IPS DF 19.7 (cell line): ENCODE measurements at places on chromosomes 11 and 22.

DNA sequence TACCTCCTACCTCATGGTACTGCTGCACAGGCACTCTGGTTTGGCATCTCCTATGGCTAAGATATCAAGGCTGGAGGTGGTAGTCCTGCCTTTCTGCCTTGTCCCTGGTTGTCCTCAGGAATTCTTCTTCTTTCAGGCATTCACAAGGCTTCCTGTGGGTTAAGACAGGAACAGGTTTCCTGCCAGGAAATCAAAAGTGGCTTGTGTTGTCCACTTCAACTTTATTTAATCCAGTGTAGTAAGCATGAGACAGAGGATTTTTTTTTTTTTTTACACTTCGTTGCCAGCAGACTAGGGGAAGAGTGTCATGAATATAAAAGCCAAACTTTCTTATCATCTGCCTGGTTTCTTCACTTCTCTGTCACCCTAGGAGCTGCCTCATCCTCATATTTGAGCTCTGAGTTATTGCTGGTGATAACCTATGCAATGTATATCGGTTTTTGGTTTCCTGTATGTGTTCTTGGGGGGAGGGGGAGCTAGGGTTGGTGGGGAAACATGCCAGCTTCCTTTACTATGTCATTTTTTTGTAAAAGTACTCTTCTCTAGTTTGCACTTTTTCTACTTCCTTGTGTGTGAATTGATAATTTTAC is 50.2 kb downstream of the XKR3 start:
- no peak for DNase-seq

- DNase-seq = no peak
Measured at GRCh38 chr11:27088353-27088752, 47.7 kb downstream of the BBOX1 start.

DNA sequence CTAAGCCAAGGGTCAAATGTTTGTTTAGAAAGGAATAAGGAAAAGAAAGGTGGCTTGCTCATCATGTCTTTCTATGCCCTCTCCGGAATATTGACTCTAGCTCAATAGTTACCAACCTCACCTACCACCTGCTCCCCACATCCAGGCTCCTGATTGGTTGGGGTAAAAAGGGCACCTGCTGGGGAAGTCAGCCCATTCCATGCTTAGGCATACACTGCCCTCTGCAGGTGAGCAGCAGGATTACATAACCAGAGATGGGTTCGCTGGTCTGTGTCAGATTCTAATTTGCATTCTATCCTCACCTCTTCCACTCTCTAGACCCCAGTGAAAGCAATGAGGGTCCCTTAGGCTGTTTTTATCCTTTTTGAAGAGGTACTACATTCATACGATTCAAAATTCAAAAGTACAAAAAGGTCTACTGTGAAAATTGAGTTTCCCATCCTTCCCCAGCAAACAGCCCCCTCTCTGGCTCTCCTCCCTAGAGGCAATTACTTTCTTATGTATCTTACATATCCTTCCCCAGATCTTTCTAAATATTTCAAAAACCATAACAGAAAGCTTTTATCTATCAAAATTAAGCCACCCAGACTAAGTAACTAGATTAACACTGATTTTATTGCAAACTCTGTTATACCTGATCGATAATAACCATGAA is 98.0 kb upstream of the ASPHD2 start:
- peak; percentile 65 for DNase-seq

DNA sequence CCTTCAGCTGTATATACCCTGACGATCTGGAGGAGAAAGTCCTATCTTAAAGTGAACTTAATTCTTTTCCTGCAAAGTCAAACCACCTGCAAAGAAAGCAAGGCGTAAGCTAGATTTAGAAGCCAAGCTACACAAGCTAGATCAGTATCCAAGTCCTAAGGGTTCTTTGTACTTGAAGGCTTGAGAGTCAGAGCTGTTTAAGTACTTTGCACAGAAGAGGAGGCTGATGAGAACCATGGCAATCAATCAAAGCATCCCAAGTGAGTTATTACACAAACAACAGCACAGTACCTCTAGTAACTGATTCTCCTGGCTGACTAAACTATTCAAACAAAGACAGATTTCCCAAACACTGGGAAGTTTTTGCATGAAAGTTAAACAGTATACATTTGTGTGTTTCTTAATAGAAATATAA is 1.9 kb downstream of the CDON start:
- no peak for DNase-seq

GRCh38 chr22:49514211-49514610 is 313.5 kb downstream of the BRD1 start:
- no peak for DNase-seq

DNA sequence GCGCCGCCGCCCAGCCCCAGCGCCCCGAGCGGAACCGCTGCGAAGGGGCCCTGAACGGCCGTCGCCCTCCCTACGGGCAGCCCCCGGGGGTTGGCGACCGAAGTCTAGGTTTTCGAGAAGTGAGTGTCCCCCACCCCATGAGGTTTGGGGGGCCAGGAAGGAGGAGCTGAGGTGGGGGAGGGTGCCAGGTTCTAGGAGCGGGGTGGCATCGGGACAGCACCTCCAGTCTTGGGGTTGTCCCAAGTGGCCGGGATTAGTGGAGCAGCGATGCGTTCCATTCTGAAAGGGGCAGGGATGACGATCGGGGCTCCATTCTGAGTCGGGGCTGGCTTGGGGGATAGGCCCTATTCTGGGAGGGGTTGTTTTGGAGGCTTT is 408 bp downstream of the PPP2R5B start:
- no peak for DNase-seq

DNA sequence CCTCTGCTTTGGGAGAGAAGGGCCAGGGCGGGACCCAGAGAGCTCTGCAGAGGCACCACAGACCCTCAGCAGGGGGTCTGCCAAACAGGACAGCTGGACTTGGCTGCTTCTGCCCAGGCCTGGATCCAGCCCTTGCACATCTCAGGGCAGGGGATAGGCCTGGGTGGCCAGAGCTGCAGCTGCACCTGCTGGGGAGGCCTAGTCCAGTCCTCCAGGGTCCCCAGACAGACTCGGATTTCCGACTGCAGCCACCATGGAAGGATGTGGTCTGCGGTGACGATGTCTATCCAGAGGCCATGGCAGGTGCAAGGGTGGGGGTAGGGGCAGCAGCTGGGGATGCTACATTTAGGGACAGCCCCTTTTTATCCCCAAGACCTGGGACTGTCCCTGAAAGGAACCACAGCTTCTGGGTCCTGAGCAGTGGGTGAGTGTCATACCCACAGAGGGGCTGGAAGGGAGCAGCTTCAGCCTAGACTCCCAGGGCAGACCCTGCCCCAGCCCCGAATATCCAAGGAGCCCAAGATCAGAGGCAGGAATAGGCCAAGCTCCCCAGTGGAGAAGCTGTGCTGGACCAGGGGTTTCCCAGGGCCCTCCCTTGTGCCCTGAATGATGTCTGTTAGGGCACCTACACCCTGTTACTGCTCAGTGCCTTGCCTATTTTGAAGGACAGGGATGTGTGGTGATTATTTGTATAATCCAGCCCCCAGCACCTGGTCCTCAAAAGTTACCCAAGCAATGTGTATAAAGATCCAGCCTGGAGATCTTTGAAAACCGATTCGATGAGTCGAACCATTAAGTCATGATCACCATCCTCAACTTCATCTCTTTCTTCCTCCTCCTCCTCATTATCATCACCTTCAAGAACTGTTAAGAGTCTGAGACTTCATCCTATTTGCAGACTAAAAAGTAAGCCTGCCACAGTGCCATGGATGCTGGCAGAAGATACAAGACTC is 2.5 kb upstream of the IGLL5 start:
- no peak for DNase-seq

GRCh38 chr11:65833297-65834030 is at the start of gene SNX32:
TSS of gene SNX32 (plus strand) at chr11:65833963. CDS start at chr11:65834066, 103 bp downstream.
- DNase-seq = peak; percentile 76
